ENCODE measurements at places on chromosomes 6 and 20.

- peak; percentile 84 for DNase-seq
These were observed 1.5 kb upstream of the GMEB2 start for GRCh38 chr20:63628246-63628975.

DNA sequence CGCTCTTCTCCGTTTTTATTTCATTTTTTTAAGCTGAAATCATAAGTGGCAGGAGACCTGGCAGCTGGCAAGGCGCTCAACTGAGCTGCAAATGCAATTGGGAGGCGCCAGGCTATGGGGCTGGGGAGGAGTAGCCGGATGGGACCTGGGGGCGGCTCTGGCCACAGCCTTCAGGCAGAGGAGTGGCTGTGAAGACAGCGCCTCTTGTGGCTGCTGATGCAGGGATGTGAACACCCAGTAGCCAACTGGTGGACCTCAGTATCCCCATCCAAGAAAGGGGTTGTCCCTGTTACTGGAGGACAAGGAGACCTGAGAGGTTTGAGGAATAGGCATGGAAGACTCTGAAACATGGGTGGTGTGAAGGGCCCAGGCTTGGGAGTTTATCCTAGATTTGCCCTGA lies 12.6 kb downstream of the KCNK17 start:
- no peak for DNase-seq

DNA sequence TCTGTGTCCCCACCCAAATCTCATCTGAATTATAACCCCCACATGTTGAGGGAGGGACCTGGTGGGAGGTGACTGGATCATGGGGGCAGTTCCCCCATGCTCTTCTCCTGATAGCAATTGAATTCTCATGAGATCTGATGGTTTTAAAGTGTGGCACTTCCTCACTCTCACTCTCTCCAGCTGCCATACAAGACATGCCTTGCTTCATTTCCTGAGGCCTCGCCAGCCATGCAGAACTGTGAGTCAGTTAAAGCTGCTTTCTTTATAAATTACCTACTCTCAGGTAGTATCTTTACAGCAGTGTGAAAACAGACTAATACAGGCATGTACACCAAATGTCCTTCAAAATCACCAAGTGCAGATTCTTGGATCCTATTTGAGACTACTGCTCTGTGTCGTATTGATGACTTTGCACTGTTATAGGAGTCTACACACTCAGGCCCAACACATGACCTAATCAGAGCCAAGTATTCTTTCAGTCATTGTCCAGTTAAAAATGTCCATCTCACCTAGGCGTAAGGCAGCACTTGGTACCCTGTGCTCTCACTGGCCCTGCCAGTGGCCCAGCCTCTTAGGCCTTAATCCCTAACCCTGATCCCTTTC lies 52.8 kb upstream of the UST start:
- no peak for DNase-seq

GRCh38 chr6:153625089-153625488 lies 414.0 kb upstream of the OPRM1 start:
- DNase-seq: no peak

DNA sequence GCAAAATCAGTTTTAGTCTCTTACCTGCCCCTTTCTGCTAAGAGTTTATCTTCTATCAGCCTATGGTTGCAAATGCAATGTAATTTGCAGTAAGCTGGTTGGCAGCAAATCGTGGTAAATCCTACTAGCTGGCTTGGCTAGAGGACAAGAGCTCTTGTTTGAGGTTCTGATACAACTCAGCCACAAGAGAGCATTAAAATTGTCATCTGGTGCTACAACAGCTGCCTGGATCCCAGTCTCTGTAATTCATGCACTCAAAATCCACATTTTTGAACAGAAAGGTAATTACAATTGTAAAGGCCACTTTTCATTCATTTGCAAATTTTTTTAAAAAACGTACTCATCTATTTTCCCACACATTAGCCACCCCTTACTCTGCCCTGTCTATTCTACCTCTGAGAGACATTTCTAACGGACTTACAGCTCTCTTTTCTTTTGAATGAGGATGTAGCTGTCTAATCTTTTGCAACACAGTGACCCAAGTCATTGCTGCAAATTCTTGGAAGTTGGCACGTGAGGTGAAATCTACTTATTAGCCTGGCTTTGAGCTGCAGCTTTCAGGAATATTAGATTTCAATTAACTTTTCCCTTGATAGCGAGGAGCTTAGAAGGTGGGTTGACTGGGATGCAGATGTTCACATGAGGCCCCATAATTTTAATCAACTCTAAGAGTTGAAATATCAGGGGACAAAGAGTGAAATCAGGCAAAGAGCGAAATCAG lies 54.0 kb upstream of the FAM184A start:
- DNase-seq: peak; percentile 67

DNA sequence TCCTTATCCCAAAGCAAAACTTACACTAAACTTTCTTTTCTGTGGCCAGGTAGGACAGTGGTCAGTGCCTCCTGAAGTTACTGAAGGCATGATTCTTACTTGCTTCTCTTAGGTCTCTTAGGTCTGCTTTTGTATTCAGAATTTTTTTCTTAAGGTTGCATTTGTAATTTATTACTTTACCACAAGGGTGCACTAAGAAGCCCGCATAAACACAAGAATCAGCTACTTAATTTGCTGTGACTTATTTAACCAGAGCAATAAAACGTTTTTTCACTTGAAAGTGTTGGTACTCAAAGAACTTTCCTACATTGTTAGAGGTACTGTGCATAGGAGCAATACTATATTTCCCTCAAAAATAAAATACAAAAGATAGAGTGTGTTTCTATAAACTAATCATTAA lies 75.4 kb upstream of the LAMA2 start:
- DNase-seq: no peak

- no peak for DNase-seq
These were observed 88.1 kb downstream of the MAP3K4 start for GRCh38 chr6:161079566-161080262.

- no peak for DNase-seq
These were observed 86.0 kb downstream of the MBOAT1 start for GRCh38 chr6:20126102-20126752.

- no peak for DNase-seq
These were observed 122.6 kb downstream of the OPRM1 start for GRCh38 chr6:154161689-154162088.

GRCh38 chr20:10216146-10216791 lies 2.4 kb upstream of the SNAP25 start:
- DNase-seq: peak; percentile 8

DNA sequence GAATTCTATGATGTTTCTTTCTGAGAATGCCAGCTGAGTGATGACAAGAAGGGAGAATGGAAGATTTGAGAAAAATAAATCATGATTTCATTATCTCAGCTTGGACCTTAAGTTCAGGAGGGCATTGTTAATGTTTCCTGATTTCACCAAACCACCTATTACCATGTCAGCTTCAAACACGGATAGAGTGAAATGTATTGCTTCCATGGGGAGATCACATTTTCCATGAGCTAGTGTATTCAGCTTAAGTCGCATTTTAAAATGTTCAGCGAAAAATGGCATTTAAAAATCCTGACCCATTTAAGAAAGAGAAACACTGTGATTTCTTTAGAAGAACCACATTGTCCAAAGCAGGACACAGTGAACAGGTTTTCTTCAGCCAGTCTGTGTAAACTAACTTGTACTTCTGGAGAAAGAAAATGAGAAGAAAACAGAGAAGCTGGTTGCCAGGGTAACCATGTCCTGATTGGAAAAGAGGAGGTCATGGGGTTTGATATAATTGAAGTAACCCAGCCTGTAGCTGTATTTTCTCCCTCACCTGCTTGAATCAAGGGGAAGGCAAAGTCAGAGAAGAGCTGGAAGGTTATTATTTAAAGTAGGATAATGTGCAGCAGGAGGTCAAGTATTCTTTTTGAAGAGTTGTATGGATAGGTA lies 684.1 kb upstream of the NRSN1 start:
- no peak for DNase-seq

GRCh38 chr6:138383776-138384175 lies 6.1 kb downstream of the SMIM28 start:
- no peak for DNase-seq

DNA sequence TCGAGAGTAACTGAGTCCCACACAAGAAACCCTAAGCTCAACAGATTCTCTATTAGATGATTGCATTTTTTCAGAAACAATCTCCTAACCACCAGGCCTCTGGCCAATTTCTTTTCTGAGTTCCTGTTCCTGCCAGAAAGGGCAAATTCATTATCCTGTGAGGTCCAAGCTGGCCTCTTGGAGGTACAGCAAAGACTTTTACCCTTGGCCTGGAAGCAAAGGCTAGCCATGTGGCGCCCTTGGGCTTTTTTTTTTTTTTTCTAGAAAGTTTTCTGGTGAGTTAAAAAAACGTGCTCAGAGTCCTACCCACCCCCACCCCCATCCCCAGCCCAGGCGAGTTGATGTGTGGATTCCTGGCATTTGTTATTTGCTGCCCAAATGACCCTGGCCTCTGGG lies 59.0 kb upstream of the EEF1A1 start:
- no peak for DNase-seq

DNA sequence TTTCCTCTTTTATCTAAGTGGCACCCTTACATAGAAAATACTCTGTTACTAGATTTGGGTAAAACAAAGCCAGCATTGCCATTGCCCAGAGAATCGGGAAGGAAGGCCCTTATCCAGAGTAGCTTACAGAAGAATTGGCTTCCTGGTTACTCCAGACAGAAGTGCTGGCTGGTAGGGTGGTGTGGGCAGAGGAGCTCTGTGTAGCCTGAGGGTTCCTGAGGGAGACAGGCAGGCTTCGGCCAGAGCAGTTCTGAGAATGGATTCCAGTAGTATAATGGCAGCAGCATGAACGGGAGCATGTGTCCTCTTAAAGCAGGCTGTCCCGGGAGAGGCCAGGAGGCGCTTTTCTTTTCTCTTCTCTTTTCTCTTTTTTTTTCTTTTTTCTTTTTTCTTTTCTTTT lies 11.9 kb downstream of the CUL9 start:
- no peak for DNase-seq

- DNase-seq: peak; percentile 49
These were observed 12.3 kb downstream of the DYNLT2 start for GRCh38 chr6:169738976-169739529.

- no peak for DNase-seq
These were observed 1235.7 kb upstream of the MAP3K7 start for GRCh38 chr6:91822581-91822980.

GRCh38 chr6:40302856-40303454 lies 284.2 kb downstream of the LRFN2 start:
- DNase-seq: no peak

GRCh38 chr20:45469336-45470261 lies at the start of gene WFDC2:
Gene WFDC2, plus strand, starts transcription at chr20:45469753. Its CDS starts 29 bp downstream, at chr20:45469782.
- peak; percentile 76 for DNase-seq

GRCh38 chr20:2593756-2594155 lies 57.4 kb downstream of the TMC2 start:
- DNase-seq: no peak

GRCh38 chr6:135451617-135452190 lies 45.8 kb downstream of the AHI1 start:
- DNase-seq: no peak

DNA sequence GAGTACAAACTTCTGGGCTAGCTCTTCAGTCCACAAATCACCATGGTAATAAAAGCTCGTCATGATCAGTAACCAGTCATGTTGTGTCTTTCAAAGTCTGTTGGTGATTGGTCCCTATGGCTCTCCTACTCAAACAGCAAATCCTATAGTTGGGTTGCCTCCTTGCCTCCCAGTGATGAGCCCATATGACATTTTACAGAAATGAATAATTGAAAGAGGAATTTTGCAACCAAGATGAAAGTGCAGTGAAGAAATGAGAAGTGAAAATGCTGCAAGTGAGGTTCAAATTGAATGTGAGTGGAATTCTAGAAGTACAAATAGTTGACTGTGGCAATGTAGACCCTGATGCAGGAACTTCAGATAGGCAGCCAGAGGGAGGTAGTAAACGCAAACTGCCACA lies 5.1 kb upstream of the SIRPD start:
- no peak for DNase-seq

DNA sequence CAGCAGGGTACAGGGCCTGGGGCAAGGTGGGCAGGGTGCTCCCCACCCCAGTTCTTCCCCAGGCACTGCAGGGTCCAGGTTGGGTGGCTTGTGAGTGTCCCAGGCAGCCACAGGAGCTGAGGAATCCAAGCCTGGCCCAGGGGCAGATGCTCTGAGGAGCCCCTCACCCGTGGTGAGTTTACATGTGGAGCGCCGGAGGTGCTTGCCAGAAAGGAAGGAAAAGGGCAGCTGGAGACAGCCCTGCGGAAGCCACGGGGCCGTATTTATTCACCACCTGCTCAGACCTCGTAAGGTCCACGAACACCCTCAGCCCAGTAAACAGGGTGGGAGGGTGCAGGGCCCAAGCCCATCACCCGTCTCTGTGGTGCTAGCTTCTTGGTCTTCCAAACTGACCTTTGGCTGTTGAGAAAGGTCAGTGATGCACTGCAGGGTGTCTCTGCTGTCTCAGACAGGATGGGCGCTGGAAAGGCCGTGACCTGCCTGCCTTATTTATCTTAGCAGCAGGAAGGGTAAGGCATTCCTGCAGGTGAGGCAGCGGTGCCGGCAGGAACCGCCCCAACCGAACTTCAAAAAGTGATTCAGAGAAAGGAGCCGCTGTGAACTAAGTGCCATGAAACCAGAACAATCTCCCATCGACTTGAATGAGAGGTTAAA lies 4.0 kb upstream of the FRMD1 start:
- no peak for DNase-seq

- DNase-seq: no peak
These were observed 14.5 kb downstream of the TFAP2A start for GRCh38 chr6:10400330-10400729.

GRCh38 chr20:2227861-2228260 lies 67.9 kb upstream of the TGM3 start:
- DNase-seq: no peak

DNA sequence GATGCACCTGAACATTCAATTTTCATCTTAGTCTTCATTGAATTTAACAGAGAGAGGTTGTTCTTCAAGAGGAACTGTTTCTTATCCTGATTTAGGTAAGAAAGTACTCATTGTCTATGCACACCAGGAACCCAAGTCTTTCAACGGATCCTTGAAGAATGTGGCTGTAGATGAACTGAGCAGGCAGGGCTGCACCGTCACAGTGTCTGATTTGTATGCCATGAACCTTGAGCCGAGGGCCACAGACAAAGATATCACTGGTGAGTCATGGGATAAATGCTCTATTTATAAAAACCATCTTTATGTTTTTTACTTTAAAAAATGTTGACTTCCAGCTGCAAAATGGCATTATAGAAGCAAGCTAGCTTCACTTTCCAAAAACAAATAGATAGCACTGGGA lies 10.2 kb downstream of the NQO2 start:
- DNase-seq: no peak

DNA sequence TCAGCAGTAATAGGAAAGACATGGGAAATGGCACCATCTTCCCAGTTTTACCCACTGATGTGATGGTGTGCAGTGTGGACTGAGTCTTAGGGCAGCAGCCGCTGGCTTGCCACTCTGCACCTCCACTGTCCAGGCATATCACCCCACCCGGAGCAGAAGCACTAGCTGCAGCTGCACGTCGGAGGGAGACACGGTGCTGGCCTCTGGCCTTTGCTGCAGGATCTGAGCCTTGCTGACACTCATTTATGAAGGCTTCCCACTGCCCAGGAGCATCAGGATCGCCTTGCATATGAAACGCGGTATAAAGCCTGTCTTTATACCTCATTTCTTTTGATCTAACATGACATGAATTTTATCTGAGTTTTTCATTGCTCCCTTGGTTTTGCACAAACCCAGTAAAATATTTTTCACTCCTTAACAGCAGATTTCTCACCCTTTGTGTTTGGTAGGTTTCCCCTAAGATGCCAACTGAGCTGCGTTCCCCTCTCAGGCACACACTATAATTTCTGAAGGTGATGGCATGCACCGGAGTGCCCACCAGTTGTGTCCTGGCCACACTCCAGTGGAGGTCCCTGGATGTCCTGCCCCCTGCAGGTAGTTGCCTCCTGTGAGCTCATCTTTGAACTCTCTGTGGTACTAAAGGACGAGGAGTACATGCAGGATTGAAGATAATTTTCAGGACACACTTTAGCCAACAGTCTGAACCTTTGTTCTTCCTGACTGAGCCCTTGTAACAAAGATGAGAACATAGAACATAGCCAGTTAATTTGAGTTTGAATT lies 9.0 kb upstream of the EXOC2 start:
- DNase-seq: no peak

All from NCI-H2029 (cell line).